CD4-positive, alpha-beta T cell treated with Interferon alpha-2 for 1 hour (primary cell): ENCODE measurements at places on chromosomes 16 and 17.

DNA sequence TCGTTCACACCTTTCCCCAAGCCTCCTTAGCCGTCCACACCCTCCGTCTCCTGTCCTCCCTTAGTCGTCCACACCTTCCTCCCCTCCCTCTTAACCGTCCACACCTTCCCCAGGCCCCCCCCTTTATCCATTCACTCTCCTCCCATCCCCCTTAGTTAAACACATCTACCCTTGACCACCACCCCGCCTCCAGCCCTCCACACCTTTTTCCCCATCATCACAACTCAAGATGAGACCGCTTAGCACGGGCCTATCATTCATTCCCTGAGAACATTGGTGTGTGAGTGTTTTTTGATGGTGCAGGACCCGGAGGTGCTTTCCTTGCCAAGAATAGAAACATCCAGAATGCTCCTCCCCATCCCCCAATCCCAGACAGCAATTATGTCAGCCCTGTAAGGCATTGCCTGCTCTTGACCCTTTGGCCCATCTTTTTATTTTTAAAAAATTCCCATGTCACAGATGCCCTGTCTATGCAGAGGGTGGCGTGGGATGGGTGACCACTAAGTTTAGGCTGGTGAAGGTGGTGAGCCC is 1.4 kb downstream of the TENT4B start:
- no peak for DNase-seq

GRCh38 chr17:31558748-31559583 is 167.5 kb downstream of the RAB11FIP4 start:
- DNase-seq: peak; percentile 53

DNA sequence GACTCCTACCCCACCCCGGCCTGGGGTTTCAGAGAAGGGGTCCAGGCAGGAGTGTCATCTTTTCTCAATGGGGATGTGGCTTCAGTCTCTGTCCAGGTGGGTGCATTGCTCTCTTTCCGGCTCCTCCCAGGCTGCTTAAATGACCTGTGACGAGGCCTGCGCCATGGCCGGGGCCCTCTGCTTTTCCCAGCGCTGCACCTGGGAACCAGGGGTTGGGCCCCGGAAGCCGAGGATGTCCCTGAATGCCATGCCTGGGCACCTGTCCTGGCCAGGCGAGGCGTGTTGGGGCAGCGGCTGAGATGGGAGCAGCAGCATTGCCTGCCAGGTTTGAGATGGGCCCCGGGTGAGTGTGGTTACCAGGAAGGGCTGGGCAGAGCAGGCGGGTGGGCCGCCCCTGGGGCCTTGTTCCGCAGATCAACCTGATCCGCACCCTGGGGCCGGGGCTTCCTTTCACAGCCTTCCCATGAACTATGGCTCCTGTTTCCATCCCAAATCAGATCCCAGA is 147.4 kb downstream of the SEC14L1 start:
- DNase-seq: no peak

DNA sequence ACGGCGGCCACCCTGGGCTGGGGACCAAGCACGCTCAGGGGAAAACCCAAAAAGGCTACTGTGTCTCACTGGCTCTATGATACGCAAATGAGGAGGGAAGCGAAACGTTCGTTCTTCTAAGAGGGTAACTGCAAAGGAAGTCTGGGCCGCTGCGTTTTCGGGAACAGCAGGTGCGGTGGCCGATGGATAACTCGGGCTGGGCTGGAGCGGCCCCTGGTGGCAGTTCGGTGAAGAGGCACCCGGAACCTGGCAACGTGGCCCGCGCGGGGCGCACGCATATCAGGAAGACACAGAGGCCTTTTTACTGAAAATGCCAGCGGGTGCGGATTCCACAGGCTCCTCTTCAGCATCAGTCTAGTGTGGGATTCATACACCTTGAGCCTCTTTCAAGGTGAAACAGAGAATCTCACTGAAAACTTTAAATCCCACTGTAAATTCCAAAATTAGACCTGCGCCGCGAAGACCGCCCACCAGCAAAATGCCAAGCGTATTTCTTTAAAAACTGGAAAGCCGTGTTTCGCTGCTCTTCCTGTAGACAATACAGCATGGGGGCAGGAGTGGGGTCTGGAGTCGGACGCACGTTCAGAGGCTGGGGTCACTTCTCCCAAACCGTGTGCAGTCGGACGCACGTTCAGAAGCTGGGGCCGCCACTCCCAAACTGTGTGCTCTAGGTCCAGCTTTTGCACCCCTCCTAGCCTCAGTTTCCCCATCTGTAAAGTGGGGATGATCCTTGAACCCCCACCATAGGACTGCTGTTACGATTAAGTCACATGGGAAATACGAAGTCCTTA is 44.4 kb upstream of the METTL9 start:
- peak; percentile 86 for DNase-seq

DNA sequence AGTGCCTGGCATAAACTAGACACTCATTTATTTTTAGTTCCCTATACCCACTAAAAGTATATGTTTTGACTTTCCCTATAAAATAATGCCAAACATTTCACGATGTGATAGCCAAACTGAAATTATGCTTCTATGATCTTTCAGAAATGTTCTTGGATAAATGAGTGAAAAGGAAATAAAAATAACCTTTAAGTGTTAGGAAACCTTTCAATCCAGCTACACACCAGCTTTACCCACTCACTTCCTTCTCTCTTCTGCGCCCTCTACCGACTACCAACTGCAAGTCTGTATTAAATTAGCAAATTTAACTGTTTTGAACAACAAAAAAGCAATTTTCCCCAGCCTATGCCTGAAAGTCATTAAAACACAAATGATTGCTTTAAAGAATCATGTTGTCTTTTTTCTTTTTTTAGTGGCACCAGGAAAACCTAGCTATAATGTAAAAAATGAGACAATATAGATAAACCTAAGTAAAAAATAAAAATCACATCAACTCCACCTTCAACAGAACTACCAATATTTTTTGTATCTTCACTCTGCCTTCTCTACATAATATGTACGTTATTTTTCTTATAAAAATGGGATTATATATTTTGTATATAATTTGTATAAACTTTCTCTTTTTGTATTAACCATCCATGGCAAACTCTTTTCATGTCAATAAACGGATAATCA is 13.2 kb upstream of the TMEM100 start:
- DNase-seq: peak; percentile 10

DNA sequence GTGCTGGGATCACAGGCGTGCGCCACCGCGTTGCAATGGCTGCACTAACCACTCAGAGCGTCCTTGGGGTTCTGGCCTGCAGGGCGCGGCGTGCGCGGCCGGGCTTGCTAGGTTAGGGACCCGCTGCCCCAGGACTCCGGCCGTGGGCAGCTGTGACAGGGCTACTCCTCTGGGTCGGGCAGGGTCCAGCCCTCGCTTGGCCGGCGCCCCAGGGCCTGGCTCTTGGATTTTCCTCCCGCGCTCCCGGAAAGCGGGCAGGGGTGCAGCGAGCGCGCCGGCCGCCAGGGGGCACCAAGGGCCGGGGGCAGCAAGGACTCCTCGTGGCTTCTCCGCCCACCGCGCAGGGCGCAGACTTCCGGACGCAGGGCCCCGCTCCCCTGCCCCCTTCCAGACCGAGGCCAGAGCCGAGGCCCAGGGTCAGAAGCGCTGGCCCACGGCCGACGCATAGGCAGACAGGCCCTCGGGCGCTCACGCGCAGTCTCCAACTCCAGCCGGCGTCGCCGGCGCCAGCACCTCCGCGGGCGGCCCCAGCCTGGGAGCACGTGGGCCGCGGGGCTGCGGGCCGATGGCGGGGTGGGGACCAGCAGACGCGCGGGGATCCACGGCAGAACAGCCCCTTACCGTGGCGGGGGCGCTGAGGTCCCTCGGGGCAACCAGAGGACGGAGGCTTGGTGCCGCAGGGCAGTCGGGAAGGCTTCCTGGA is 355 bp downstream of the TLE7 start:
- no peak for DNase-seq

GRCh38 chr16:12182212-12182611 is 205.7 kb downstream of the SNX29 start:
- DNase-seq: no peak

DNA sequence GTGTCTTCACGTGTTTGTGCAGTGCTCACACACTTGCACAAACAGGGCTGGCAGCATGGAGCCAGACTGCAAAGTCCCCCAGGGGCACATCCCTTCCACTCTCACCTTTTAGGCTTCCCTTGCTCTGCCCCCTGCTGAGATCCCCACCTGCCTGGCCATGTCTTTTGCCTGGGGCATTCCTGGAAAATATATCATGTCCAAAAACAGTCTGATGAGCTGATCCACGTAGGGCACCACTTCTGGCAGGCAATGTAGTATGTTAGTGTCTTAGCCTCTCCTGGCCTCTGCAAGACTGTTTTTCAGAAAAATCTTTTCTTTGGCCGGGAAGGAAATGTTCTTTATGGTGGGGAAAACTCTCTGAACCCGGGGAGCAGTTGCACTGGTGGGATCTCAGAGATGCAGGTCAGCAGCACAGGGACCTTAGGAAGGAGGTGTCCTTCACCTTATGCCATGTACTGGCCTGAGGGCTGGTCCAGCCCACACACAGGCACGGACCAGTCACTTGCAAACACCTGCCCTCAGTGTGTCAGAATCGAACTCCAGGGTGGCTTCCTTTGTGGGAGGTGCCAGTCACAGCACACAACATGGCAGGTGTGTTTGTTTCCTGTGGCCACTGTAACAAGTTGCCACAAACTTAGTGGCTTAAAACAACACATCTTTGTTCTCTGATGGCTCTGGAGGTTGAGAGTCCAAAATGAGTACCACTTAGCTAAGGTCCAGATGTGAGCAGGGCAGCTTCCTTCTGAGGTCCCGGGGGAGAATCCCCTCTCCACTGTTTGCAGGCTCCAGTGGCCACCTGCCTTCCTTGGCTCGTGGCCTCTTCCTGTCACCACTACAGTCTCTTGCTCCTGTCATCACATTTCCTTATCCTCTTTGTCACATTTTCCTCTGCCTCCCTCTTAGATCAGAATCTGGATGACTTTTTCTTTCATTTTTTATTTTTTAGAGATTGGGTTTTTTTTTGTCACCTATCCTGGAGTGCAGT is 46.6 kb downstream of the MPRIP start:
- DNase-seq: no peak

DNA sequence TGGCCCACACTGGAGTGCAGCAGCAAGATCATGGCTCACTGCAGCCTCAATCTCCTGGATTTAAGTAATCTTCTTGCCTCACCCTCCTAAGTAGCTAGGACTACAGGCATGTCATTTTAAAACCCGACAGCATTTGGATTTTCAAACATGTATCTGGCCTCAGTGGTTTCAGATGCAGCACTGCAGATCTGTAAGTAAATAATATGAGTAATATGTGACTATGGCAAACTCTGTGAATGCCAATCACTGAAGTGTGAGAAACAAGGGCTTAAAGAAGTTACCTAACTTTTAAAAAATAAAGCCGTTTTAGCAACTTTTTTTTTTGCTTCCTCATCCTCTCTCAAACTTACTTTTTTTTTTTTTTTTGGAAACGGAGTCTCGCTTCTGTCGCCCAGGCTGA is 11.9 kb downstream of the CEP20 start:
- DNase-seq: no peak

- no peak for DNase-seq
Measured at GRCh38 chr17:39484178-39484577, 22.9 kb downstream of the CDK12 start.

- DNase-seq: no peak
Measured at GRCh38 chr16:85332175-85332574, 219.9 kb upstream of the CIBAR2 start.

GRCh38 chr17:82788206-82789001 is 36.5 kb downstream of the TBCD start:
- no peak for DNase-seq

DNA sequence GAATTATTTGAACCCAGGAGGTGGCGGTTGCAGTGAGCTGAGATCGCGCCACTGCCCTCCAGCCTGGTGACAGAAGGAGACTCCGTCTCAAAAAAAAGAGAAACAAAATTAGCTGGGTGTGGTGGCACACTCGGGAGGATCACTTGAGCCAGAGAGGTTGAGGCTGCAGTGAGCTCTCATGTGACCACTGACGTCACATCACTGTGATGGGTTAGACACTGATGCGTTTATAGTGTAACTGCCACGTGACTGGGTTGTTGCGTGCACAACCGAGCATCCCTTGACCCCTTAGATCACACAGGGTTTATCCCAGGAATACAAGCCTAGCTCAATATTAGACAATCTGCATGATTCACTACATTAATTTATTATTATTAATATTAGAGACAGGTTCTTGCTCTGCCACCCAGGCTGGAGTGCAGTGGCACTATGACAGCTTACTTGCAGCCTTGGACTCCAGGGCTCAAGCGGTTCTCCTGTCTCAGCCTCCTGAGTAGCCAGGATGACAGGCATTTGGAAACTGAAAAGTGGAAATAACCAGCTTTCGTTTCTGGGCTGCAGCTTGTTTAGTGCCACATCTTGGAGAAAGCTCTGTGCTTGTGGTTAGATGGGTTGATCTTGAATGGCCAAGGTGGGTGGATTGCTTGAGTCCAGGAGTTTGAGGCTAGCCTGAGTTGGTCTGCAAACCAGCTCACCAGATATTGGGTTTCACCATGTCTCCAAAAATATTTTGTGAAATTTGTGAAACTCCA is 26.4 kb upstream of the ABR start:
- DNase-seq: peak; percentile 49

DNA sequence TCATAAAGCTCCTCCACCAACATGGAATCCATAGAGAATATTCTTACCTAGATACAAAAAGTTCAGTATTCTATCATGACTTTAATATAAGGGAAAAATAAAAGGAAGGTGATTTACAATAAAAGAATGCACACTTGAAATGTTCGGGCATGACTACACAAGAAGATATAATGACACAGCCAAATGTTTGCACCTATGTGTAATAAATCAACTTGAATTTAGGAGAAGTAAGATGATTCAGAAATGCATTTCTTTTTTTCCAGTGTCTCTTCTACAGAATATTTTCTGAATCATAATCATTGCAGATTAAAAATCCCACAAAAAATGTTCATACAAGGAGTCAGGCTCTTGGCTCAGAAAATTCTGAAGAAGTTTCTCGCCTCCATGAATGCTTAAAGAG is 404.0 kb upstream of the HSBP1 start:
- no peak for DNase-seq

- DNase-seq: no peak
Measured at GRCh38 chr17:16975277-16975651, 3.3 kb upstream of the TNFRSF13B start.

DNA sequence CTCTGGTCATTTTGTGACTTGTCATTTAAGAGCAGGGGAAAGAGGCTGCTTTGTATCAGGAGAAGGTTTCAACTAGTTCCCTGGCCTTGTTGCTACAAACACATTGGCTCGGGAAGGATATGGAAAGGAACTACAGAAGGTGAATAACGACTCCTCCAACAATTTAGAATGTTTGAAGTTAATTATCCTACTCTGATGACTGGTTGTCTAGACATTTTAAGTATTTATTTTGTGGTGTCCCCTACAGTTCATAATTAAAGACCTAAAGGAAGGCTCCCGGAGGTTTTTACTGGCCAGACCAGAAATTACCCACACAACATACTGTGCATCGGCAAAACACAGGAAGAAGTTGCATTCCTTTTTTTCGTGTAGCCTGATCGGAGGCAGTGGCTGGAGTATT is 515.8 kb upstream of the SALL1 start:
- DNase-seq: no peak

DNA sequence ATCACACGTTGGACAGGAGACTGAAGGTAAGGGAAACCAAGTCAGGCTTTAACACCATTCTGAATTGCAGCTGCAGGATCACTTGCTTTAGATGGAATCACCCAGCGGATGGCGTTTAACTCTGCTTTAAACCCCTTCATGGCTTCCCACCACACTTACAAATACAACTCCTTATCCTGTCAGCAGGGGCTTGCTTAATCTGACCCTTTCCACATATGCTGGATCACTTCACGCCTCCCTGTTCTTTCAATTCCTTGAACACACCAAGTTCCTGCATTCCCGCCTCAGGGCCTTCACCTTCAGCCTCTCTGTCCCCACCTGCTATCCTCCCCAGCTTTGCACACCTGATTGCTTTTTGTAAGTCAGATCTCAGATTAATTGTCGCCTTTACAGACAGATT is 442.2 kb downstream of the MAF start:
- no peak for DNase-seq

GRCh38 chr17:79933863-79934652 is 94.8 kb upstream of the CBX4 start:
- peak; percentile 43 for DNase-seq
